ENCODE measurements at places on chromosomes 6 and 20. TPM values are rescaled to one million over a fixed set of nuclear protein-coding genes. Genes with fewer than 3 reads are reported as not detected.

Gene TBX18
- total RNA-seq: 44.2 TPM

Gene CYP24A1
- total RNA-seq: 0.60 TPM

Gene SIRPB2
- not detected for total RNA-seq

Gene SLC17A9
- 2.5 TPM for total RNA-seq

Gene FAM162B
- total RNA-seq: 0.30 TPM

Gene CGA
- not detected for total RNA-seq

Gene CST4
- not detected for total RNA-seq

Gene DNMT3B
- 2.0 TPM for total RNA-seq

Gene KCNS1
- 0.23 TPM for total RNA-seq

Gene ZGPAT
- total RNA-seq: 28.8 TPM

Gene PMEPA1
- 11.0 TPM for total RNA-seq
